Activated T-helper 9 cell treated with anti-CD3 and anti-CD28 coated beads, Interleukin-2, amount 50 U/mL, for 16 hours (primary cell): ENCODE measurements at places on chromosomes 13 and 19.

GRCh38 chr13:34567597-34567996 is 374.5 kb upstream of the NBEA start:
- no peak for DNase-seq

DNA sequence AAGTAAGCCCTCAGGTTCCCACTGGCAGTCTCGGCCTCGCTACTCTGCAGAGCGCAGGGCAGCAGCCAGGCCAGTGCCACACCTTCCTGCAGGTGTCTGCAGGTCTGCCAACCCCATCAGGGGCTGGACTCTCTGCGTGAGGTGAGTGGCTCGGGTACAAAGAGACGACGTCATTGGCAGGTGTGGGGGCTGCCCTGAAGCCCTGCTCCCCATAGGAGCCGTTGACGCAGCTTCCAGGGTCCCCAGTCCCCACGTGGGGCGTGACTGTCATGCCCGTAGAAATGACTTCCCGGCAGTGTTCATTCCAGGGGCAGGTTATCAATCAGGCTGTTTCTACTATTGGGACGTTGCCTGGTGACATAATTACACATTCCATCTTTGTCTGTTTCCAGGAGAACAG is 15.3 kb upstream of the GJB6 start:
- no peak for DNase-seq

- no peak for DNase-seq
These were observed 9.0 kb upstream of the MLLT1 start for GRCh38 chr19:6288737-6289136.

DNA sequence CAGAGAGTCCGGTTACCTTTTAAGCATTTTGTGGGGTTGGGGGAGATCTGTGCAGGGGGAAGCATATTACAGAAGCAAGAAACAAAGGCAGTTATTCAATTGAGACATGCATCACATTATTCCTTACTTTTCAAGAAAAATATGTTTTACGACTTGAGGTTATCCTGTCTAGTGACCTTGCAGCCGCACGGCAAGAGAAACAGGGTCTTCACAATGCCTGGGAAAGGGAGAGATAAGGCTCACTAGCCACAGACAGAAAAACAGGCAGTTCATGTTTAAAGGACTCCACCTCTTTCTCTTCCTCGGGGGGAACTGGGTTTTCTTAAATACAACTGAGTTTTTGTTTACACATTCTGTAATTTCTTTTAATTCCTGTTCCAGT is 536 bp upstream of the NCR1 start:
- no peak for DNase-seq

- no peak for DNase-seq
These were observed 1.1 kb downstream of the PTGER1 start for GRCh38 chr19:14473978-14474578.

GRCh38 chr19:45008552-45008951 is 7.3 kb downstream of the RELB start:
- DNase-seq: no peak
